ENCODE measurements at places on chromosomes 4 and X.

GRCh38 chr4:65510976-65511375 is 159.3 kb downstream of the EPHA5 start:
- DNase-seq = no peak

DNA sequence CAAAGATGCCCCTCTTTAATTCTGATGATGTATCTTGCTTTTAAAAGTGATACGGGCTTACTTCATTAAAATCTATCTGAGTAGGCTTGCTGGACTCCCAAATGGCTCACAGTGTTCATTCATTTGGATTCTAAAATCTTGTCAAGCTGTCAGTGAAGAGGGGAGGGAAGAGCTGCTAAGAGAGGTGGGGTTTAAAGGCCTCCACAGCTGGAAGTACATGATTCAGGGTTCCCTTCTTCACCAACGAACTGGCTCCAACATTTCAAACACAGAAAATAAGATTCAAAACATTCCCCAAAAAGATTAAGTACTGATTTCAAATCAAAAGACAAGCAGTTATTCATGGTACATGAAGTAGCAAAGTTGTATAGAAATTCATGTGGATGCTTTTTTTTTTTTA is 133.0 kb upstream of the NAP1L5 start:
- no peak for DNase-seq

GRCh38 chr4:6241062-6241845 is 28.4 kb upstream of the WFS1 start:
- no peak for DNase-seq

DNA sequence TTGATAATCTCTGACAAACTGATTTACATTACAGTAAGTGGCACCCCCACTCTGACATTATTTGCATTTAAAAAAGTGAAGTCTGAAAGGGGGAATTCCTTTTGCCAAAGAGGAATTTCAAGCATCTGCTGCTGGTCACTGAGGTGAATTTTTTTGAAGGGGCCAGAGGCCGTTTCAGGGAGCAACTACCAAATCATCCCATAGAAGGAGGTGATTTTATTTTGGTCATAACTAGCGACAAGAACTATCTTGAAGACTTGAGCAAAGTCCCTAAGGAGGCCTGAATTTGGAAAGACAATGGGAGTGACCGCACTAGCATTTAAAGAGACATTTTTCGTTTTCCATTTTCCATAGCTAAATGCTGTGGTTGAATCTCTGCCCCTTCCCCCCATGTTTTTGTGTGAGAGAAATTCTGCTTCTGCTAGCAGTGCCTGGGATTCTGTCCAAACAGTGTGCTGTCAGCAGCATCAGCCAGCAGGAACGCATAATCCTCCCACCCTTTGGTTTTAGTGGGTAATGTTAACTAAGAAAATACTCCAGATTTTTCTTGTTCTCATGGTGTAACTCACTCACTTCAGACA is 110.1 kb upstream of the MED14 start:
- DNase-seq = no peak

- DNase-seq = no peak
Measured at GRCh38 chr4:70759126-70759525, 37.4 kb downstream of the RUFY3 start.

DNA sequence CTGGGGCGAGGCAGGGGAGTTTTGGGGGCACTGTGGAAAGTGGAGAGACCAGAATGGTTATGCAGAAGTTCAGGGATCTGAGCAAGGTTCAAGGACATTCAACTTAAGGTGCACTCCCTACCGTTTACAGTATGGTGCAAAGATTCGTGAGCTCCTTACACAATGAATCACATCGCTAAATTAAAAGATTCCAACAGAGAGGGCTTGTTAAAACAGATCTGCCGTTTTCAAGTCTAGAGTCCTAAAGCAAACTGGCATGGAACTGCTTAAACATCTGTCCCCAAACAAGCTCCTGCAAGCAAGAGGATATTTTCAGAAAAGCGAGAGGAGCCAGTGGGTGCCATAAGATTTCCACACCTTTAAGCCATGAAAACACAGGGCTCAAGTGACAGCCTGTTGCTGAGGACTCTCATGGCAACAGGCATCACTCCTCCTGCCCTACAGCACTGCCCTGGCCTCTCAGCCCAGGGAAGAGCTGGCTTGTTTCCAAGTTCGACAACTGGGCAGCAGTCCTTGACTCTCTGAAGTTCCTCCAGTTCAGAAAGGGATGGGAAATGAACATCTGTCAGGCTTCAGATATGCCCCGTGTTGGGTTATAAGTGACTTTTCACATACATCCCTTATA is 10.0 kb downstream of the FAM184B start:
- no peak for DNase-seq

DNA sequence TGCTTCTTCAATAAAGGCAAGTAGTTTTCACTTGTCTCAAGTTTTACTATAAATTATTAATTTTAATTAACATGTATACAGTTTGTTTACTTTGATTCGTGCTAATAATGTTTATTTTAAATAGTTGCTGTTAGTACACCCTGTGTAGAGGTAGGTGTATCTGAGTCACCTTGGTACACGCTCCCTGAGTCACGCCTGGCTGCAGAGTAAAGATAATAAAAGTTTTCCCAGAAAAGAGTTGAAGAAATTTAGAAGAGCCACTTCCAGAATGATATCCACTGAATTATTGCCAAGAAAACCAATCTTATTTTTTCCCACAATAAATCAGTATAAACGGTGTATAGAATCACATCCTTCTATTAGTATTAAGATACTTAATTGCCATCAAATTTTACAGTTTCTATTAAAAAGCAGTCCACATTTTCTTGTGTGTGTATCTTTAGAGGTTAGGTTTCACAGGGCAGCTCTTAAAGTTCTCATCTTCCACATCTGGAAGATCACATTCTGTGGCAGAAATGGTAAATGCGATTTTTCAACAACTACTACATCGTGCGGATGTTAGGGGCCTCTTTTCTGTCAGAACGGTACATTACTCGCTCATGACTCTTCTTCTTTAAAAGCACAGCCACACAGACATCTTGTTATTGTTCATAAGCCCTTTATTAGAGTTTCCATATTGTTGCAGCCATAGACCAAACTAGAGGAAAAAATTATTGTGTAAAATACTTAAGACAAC is 55.4 kb downstream of the HADH start:
- DNase-seq = no peak

DNA sequence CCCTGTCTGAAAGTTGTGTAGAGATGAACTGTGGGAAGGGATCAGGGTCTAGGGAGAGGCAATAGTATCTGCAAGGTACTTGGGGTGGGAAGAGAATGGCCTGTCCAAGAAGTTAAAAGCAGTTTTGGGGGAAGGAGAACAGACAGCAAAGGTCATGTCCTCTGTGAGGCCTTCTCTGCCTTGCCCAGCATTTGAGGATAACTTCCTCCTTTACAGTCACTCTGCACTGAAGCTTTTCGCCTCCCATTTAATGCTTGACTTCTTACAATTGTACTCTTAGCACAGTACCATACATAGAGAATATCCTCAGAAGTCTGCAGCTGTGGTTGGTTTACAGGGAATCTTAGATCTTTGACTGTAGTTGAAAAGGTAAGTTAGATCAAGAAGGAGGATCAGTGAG is 121.8 kb upstream of the AP1S2 start:
- no peak for DNase-seq
